Gastrocnemius medialis (tissue), 4 donors: ENCODE measurements at places on chromosomes 7 and 10.
A peak's percentile ranks its signal among the peaks of the same experiment; 100 is the strongest.

DNA sequence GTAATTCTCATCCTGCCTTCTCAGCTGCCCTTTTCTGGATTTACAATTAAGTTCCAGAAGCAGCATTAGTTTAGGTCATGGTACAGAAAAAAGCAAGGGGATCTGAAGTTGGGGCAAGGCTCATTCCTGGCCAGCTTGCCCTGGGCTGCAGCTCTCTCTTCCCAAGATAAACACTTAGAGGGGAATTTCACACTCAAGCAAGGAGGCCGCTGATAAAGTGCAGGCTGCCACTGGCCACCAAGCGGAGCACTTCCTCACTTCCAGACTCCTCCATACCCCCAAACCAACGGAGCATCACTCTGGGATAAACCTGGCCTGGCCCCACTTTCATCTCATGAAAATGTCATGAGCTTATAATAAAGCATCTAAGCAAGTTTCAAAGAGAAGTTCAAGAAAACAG lies 445.5 kb upstream of the MKI67 start:
- DNase-seq, result no peak

DNA sequence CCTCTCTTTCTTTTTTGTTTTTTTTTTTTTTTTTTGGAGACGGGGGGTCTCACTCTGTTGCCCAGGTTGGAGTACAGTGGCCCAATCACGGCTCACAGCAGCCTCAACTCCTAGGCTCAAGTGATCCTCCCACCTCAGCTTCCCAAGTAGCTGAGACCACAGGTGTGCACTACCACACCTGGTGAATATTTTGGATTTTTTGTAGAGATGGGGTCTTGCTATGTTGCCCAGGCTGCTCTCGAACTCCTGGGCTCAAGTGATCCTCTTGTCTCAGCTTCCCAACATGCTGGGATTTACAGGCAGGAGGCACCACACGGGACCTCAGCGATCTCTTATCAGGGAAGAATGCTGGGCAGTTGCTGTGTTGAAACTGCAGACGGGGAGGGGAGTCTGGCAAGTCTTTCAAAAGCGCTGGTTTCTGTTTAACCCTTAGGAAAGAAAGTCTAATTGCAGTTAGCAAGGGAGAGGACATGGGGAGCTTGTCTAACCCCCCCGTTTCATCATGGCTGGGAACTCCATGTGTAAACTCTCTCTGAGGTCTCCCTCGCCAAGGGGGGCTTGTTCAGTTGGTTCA lies 39.6 kb upstream of the LMTK2 start:
- no peak for DNase-seq

DNA sequence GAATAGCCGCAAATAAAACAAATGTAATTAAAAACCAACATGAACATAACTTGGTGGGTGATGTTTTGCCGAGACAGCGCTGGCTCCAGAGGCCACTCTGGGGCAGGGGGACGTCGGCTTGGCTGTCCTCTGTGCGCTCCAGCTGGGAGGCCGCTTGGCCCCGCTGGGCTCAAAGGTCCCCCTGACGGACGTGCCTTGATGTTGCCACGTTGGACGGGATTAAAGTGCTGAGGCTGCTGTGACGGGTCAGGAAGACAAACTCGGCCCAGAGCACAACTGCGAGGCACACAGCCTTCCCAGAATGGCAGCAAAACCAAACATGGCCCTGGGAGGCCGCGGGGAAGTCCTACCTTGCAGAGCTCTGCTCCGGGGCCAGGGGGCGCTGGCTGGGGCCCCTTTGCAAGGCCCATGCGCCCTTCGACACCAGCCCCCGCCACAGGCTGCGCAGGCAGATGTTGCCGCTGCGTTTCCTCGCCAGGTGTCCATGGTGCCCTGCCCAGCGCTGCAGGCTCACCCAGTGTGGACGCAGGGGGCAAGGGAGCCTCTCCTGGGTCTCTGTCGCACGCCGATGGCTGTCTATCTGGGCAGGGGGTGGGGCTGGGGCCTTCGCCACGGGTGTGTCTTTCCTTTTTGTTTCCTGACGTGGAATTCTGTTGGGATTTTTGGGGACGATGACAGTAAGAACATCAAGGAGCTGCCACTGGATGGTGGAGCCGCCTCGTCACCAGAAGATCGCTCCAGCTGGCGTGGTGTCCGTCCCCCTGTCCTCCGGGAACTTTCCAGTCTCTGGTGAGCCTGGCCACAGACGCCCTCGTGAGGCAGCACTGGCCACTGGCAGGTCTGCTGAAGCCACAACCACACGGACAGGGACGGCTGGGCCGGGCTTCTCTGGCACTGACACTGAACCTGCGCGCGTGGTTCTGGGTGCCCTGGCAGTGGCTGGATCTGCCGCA lies 99.6 kb upstream of the DIP2C start:
- DNase-seq, result peak; percentile 78

GRCh38 chr10:80700252-80700651 lies 162.6 kb downstream of the SH2D4B start:
- DNase-seq, result no peak

DNA sequence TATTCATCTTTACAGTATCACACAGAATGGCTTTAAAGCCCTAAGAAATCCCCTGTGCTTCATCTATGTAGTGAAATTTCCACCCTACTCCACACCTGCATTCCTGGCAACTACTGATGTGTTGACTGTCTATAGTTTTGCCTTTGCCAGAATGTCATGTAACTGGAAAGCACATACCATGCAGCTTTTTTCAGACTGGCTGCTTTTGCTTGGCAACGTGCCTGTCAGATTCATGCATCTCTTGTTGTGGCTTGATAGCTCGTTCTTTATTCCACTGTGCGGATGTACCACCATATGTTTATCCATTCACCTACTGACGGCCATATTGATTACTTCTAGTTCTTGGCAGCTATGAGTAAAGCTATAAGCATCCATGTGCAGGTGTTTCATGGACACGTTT lies 30.6 kb downstream of the RBM17 start:
- DNase-seq, result no peak

DNA sequence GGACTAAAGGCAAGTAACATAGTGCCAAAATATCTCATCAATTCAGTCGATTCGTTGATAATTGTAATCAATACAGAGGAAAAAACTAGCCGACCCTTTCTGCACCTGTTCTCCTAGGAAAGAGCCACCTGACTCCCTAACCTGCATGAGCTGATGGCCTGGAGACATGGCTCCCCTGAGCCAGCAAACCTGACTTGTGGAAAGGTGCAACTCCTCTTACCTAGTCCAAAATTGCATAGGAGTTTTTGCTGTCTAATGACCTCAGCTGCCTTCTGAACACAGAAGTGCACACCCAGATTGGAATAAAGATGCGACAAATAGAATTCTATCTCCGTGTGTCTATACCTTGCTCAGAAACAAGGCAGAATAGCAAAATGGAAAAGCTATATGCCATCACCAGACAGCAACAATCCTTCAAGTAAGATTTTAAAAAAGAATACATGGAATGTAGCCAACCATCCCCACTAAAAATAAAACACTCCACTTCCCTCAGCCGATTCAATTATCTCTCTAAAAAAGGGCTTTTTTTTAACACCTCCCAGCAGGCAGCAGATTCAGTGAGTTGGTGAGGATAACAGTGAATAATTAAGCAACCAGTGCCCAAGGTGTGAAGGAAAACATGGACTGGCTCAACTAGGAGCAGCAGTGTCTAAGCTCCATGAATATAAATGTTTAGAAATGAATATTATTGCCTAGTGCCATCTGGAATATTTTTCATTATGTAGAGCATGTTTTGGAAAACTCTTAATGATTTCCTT lies 26.6 kb upstream of the LMTK2 start:
- DNase-seq, result no peak
